ENCODE measurements at places on chromosomes 4 and X. TPM values are rescaled to one million over a fixed set of nuclear protein-coding genes. Genes with fewer than 3 reads are reported as not detected.

Gene VCX2
- not detected for total RNA-seq

Gene CLNK
- total RNA-seq, result not detected

Gene FAM13A
- 153 TPM for total RNA-seq

Gene GAGE12H
- not detected for total RNA-seq

Gene ATP5ME
- total RNA-seq, result 363 TPM

DNA sequence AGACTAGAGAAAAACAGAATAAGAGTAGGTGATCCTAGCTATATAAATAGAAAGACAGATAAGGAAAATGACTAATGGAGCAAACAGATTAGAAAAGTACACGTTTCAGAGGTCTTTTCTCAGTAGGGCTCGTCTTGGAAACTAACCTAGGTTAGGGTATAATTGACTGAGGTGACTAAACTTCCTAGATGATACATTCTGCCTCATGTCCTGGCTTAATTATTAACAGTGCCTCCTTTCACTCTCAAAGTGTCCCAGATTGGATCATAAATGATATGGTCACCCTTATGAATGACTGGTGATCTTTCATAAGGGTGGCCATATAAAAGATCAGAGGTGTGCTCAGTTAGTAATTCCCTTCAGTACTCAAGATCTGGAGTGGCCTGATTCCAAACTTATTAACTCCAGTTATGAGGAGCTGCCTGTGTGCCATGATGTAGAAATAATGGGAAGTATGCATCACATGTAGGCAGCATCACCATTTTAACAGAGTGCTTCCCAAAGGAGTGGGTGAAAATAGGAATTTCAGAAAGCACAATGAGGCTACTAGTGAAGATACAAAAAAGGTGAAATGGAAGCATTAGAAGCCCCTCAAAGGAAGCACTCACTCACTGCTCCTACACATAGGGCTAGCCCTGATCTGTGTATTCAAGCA is 14.7 kb upstream of the GRIA3 start:
- DNase-seq, result no peak

GRCh38 chr4:89741768-89742167 is 95.2 kb downstream of the SNCA start:
- DNase-seq, result no peak

DNA sequence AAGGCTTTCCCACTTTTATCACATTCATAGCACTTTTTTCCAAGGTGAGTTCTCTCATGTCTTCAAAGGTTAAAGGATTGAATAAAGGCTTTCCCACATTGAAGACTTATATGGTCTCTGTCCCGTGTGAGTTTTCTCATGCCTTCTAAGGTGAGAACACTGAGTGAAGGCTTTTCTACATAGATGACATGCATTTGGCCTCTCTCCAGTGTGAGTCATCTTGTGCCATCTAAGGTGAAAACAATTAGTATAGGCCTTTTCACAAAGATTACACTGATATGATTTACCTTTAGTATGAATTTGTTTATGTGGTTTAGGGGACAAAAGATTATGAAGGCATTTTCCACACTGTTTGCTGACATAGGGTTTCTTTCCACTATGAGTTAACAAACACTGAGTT is 21.2 kb downstream of the USP17L30 start:
- DNase-seq, result no peak

- no peak for DNase-seq
Observed at GRCh38 chr4:141448490-141448889, 187.9 kb upstream of the IL15 start.

DNA sequence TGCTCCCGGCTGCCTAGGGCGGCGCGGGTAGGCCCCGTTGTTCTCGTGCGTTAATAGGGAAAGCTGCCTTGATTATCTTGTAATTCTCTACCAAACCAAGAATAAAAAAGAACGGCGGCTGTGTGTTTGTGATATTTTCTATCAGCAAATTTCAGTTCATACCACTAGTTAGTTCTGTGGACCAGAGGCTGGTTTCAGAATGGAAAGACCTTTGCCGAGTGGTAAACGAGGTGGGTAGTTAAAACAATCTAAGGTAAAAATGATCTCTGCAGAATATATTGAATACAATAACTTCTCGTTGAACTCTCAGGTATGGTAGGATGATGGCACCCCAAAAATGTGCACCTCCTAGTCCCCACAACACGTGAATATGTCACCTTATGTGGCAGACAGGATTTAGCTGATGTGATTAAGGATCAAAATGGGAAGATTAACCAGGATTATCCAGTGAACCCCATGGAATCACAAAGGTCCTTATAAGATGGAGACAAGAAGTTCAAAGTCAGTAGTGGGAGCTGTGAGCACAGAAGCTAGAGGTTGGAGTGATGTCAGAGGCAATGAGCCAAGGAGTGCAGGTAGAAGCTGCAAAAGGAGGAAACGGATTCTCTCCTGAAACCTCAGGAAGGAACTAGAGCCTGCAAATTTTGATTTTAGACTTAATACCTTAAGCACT is 574 bp upstream of the CFAP97 start:
- DNase-seq, result no peak

- no peak for DNase-seq
Observed at GRCh38 chrX:16743604-16744325, 24.4 kb downstream of the SYAP1 start.

DNA sequence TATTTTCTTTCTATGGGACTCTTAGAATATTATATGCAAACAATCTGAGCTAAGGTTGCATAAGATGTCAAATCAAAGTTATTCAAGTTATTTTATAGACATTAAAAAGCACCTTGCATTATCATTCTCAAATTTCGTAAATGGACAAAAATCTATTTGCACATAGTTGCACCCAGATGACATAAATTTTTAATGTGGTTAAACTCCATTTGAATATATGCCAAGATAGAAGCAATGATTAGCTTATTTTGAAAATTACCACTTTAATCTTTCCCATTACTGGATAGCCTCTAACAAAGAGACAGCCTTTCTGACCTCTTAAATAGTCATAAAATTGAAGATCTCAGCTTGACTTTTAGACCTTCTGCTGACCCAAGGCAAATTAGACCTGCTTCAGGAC is 386.8 kb downstream of the RAPGEF2 start:
- DNase-seq, result no peak

DNA sequence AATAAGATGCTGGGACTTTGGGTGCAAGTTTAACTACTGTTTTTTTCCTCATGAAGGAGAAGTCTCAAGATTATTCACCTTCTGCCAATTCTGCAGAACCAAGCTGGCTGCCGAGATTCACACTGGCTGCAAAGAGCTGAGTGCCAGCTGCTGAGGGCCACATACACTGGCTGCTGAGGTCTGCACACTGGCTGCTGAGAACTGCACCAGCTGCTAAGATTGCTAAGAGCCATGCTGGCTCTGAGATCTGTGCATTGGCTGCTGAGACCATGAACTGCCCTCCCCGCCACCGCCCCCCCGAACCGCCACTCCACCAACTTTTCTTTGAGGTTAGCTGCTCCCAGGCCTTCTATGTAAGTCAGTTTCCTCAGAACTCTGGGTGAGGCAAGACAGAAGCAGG is 330.3 kb downstream of the CBLL2 start:
- peak; percentile 22 for DNase-seq

DNA sequence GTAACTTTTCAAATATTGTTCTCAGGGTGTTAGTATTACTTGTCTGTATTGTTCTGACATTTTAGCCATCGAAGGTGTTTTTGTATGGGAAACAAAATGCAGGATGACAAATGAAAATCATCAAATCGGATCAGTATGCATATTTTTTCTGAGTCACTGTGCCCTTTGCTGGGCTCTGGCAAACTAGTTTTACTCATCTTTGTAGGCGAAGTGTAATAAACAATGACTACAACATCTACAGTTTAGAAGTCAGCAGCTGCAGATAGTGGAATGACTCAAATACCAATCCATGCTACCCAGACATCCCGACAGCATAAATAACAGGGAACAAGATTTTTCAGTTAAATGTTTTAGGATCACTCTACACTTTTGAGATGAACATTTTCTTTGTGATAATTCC is 557.3 kb upstream of the TENM3 start:
- no peak for DNase-seq

DNA sequence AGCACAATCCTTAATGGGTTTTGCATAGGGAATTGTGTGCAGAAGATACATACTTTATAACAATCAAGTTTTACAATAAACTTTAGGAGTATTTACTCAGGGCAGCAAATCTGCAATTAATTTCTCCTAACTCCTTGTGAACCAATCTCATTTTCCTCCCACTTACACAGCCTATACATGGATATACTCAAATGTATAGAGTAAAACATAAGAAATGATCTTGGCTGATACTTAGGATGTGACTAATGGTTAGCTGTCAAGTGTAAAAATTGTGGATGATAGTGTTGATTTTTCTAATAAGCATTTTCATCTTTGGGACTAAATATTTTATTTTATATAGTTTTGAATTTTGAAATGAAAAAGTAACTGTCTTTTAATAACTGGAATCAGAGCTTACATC is 759.6 kb downstream of the GRID2 start:
- DNase-seq, result no peak

- no peak for DNase-seq
Observed at GRCh38 chr4:55123791-55124190, 1.6 kb downstream of the KDR start.

- no peak for DNase-seq
Observed at GRCh38 chr4:4269331-4269731, 20.6 kb downstream of the LYAR start.

GRCh38 chr4:109434007-109434971 is 674 bp downstream of the SEC24B start:
- peak; percentile 69 for DNase-seq

DNA sequence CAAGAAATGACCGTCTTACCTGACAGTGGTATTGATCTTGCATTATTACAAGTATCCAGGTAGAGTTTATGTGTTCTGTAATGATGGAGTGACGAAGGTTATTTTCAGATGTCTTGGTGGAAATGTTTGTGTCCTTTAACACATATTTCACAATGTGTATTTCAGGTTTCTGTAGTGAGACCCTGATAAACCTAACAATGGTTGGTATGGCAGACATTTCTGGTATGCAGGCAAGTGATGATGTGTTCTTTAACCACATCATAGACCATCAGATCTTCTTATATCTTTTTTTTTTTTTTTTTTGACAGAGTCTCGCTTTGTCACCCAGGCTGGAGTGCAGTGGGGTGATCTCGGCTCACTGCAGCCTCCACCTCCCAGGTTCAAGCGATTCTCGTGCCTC is 14.6 kb upstream of the ATXN3L start:
- DNase-seq, result no peak

- no peak for DNase-seq
Observed at GRCh38 chr4:1151541-1151940, 20.8 kb downstream of the SPON2 start.

DNA sequence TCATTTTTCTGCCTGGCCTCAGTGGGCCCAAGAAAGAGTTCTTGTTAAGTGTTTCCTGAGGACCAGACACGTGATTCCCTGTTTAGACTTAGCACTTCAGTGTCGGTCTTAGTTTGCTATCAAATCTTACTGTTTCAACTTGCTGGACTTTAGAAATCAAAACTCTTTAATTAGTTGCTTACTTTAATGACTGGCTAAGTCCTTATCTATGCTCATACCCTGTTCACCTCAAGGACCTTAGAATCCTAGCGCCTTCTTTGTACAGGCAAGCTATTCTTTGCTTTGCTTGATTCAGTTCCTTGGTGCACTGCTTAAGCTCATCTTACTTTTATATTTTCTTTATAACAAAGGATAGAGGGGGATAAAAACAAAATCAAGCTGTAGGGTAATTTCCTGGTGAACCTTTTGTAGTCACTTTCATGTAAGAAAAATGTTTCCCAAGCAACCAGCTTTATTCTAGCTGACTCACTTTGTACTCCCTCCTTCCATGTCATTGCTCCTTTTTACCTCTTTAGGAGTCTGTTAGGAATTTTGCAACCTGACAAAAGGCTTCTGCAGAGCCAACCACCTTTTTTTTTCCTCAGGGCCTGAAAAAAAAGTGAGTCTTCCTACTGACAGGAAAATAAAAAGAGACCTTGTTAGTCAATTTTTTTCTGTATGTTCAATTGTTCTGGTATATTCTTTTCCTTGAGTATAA is 14.7 kb downstream of the WDR44 start:
- no peak for DNase-seq

DNA sequence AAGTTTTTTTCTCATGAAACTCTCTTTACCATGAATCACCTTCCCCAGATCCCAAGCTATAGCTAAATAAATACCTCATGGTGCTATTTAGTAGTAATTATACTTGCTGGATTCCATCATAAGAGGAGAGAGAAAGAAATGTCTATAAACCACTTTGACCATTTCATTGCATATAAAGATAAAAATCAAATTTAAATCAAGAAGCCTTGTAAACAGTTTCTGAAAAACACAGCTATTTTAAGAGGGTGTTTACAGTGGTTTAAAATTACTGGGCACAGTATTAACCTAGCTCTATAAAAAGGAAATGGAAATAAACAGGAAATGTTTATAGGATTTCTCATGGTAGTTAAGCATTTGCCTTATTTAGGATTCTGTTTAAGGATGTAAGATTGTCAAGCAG is 637.9 kb downstream of the ADGRL3 start:
- DNase-seq, result no peak

DNA sequence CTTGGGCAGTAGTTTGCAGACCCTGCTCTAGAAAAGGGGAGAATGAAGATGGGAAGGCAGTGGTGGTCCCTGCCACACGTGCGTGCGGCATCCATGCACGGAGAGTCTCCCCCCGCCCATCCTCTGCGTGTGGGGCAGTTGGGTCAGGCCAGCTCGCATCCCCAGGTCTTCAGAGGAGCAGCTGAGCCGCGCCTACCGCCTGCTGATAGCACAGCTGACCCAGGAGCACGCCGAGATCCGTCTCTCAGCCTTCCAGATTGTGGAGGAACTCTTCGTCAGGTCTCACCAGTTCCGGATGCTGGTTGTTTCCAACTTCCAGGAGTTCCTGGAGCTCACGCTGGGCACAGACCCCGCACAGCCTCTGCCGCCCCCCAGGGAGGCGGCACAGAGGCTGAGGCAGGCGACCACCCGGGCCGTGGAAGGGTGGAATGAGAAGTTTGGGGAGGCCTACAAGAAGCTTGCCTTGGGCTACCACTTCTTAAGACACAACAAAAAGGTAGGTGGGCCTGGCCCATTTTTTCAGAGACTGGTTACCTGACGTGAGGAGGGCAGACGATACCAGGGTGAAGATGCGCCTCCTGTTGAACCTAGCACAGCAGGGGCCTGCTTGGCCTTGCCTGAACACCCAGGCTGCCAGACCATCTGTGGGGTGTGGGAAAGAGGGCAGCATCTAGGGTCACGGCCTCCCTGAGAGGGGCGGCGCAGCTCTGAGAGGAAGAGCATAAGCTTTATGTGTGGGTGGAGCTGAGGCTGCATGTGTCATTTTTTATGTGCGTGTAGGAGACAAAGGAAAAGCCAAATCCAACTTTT is 2.6 kb downstream of the UVSSA start:
- DNase-seq, result no peak

DNA sequence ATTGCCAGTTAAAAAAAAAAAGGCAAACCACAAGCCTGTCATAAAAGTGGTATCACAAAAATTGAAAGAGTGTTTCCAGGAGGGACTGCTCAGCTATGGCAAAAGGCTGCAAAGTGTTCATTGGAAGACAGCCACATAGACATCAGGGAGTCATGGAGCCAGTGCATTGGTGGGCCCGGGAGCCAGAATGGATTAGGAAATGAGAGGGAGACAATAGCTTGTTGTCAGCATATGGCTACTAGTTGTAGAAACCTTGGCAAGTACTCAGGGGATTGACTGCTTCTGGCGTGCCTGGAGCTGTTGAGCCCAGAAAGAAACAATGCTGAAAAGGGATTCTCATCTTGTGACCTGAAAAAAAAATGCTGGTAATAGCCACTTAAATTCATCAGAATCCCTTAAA is 5.0 kb downstream of the GAR1 start:
- DNase-seq, result no peak

GRCh38 chr4:80489798-80490197 is 154.3 kb downstream of the CFAP299 start:
- DNase-seq, result no peak

- DNase-seq, result no peak
Observed at GRCh38 chr4:5114950-5115349, 63.7 kb downstream of the STK32B start.

- DNase-seq, result peak; percentile 71
Observed at GRCh38 chr4:41525129-41525528, 12.8 kb upstream of the LIMCH1 start.
